NCI-H1436 (cell line): ENCODE measurements at places on chromosomes 12 and 14.

DNA sequence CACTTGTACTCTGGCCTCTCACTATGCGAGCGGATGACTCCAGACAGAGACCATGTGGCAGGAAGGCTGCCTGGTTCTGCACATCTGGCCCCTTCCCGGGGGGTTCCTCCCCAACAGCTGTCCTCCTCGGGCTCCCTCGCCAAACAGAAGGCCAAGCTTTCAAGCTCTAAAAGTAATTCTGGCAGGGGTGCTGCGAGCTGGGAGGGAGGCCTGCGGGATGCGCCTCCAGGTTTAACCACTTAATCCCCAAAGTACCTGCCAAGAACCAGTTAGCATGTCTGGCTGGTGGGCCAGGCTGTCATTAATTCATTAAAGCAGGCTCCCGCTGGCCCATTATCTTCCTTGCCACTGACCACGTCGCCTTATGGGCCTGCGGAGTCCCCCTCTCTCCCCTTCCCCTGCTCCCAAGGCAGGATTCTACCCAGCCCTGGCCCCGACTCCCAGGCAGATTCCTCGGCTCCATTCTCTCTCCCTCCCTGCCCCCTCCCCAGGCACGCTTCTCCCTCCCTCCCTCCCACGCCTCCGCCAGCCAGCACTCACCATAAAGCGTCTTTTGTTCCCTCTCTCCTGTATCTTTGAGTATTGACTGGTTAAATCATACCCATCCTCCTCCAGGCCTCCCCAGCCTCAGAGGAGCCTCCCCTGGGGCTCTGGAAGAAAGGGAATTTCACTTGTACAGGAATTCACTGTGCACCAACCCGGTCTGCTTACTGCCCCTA lies 4.9 kb downstream of the HRK start:
- no peak for DNase-seq

DNA sequence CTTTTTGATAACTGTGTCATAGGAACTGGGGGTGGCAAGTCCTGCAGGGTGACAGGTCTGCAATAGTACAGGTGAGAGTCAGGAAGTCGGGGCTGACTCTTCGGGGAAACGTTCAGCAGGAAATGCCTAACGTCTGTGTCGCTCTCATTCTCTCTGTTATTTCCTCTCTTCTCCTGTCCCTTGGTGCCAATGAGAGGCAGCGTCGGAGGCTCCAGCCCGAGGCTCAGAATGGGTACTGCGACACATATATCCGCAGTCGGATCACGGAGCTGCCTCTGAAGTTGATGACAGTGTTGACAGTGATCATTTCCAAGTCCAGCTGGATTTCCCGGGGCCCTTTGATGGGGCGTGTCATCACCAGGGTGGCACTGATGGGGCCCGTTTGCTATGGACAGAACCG lies 2.7 kb upstream of the TC2N start:
- DNase-seq = no peak

DNA sequence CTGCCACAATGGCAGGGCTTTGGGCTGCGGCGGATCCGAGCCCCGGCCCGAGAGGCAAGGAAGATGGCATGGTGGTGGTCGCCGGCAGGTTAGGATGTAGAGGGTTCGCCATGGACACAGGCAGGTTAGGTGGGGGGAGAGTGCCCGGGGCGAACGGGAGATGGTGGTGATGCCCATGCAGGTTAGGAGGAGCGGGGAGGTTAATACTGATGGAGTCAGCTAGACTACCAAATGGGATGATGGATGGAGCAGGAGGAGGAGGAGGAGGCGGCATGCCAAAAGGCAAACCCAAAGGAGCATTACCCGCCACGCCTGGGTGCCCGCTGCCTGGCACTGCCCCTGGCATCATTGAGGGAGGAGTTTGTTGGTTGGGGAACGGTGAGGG lies 6.2 kb downstream of the MYL6 start:
- no peak for DNase-seq

DNA sequence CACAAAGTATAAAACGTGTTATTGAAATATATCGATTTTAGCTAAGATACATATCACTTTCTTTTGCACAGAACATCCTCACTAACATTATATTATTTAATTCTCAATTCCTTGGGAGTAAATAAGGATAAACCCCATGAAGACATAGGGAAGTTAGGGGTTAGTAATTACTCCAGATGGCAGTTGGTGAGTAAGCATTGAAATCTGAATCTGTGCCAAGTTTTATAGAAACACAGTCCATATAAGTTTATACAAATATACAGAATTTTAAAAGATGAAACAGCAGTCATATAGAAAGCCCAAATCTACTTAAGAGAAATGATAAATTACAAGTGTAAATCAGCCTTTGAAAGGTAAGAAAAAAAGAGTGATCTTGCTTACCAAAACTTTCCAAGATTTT lies 200.4 kb upstream of the SYT10 start:
- DNase-seq = no peak

DNA sequence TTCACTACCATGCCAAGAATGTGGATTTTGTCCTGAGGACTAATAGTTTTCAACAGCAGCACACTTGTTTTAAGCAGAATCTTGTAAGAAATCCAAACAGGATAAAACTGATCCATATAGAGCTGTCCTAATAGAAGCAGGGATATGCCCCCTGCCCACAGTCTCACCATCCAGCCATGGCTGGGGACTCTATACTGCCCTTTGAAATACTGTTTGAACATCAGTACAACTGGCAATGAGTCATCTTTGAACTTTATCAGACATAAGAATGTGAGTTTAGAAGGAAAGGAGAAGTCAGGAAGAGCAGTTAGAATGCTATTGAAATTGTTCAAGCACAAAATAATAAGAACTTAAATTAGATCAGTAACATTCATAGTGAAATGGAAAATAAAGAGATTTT lies 3.8 kb upstream of the C12orf42 start:
- DNase-seq = no peak

DNA sequence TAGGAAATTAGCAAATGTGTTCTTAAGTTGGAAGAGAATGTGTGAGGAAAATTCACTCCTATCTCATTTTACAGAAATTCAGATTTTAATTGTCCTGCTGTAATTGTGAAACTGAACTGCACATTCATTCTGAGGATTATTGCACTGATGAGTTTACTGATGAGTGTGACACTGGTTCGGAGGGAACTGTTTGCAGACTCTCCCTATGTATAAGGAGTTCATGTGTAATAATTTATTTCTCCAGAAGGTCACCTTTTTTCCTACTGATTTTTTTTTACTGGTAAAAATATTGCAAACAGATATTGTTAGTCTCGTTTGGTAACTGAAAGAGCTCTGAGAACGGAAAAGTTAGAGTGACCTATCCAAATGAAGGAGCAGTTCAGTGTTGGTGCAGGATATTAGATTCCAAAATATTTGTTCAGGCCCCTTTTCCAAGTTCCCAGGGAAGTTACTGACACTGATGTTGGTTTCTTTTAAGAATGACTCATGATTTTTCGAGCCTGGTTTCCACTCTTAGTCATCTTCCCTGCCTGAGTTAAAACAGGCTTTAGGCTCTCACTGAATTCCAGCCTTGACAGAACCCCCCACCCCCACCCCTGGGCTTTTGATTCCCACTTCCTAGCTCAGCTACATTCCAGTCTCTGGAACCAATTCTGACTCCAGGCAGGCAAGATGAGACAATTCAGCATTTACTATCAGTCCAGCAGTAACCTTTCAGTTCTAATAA lies 18.4 kb downstream of the ANO6 start:
- no peak for DNase-seq

DNA sequence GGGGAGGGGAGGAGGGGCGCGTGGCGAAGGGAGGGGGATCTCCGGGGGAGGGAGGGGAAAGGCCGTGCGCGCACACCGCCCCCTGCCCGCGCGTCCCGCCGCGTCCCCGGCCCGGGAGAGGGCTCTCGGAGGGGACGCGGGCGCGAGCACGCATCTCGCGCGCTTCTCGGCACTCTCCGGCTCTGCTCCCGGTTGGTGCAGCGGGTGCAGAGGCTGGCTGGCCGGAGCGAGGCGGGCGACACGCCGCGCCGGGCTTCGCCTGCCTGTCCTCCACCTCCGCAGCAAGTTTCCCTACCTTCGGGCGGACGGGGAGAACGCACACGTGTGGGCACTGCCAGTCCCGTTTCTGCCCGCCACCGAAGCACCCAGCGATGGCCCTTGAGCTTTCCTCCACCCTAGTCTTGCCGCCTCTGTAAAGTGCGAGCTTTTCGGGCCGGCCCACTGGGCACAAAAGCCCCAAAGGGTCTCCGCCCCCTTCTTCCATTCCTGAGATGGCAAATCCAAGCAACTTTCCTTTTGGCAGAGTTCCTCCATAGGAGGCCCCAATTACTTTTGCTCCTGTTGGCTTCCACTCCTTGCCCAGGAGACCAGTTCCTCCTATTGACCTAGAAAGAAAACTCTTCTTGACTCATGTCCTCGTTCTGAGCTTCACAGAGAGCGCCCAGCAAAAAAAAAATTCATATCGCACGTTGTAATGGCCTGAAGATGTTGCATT lies 363 bp upstream of the CSAD start:
- peak; percentile 75 for DNase-seq

DNA sequence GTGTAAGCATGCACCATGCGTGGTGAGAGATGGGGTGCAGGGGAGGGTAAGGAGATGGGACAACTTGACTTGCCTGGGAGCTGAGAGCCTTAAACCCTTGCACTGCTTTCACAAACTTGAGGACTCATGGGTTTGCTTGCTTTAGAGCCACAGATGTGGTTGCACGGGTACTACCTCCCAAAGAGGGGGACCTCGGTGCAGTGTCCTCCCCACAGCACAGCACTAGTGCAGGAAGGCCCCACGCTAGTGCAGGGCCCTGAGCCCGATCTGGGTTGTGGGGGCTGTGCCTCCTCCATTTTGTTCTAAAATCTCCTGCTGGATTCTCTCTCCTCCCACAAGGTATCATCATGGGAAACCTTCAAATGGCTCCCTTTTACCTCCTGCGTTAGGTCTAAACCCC lies 11.2 kb downstream of the KRT72 start:
- DNase-seq = no peak

- DNase-seq = no peak
Observed at GRCh38 chr12:7864601-7865150, 8.0 kb downstream of the SLC2A14 start.

DNA sequence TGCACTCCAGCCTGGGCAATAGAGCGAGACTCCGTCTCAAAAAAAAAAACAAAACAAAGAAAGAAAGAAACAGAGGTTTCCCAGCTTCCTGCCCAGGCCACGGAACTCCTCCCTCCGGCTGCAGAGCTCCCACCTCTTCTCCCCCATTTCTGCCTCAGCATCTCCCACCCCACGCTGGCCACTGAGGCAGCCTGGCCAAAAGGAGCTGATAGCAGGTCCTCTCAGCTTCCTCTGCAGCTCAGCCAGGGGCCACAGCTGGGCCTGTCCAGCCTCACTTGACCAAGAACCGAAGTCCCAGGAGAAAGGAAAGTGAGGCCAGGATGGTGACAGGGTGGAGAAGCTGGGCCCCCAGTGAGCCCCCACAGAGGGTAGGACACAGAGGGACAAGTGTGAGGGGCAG lies 33.4 kb upstream of the CD9 start:
- no peak for DNase-seq

GRCh38 chr14:89279649-89280232 lies 137.3 kb downstream of the FOXN3 start:
- DNase-seq = no peak

DNA sequence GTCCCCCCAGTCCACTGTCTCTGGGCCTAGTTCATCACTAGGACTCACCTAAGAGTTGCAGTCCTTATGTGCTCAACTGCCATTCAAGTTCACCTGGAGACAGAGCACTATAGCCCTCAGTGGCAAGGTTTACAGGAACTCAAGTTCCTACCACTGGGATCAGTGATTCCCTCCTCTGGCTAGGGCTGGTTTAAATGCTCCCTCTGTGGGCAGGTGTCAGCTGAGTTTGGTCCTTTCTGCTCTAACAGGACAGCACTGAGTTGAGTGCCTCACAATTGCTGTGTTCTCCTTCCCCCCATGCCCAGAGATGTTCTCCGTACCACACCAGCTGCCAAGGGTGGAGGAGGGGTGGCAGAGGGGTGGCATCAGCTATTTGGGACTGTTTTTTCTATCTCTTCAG lies 20.8 kb upstream of the SAV1 start:
- DNase-seq = no peak
